Naive thymus-derived CD4-positive, alpha-beta T cell (primary cell): ENCODE measurements at places on chromosomes 11 and 22. TPM values are rescaled to one million over a fixed set of nuclear protein-coding genes. Genes with fewer than 3 reads are reported as not detected.

Gene IFITM10
- polyA plus RNA-seq = not detected

- no peak overlapping the region for H3K4me3 ChIP-seq
- no peaks in the 10 kb centered on the region for H3K4me1 ChIP-seq
- no peaks in the 10 kb centered on the region for H3K36me3 ChIP-seq
- no peak for DNase-seq
- H3K27ac ChIP-seq = no peak overlapping the region
Observed at GRCh38 chr11:121665206-121665838, 212.6 kb upstream of the SORL1-AS1 start.

DNA sequence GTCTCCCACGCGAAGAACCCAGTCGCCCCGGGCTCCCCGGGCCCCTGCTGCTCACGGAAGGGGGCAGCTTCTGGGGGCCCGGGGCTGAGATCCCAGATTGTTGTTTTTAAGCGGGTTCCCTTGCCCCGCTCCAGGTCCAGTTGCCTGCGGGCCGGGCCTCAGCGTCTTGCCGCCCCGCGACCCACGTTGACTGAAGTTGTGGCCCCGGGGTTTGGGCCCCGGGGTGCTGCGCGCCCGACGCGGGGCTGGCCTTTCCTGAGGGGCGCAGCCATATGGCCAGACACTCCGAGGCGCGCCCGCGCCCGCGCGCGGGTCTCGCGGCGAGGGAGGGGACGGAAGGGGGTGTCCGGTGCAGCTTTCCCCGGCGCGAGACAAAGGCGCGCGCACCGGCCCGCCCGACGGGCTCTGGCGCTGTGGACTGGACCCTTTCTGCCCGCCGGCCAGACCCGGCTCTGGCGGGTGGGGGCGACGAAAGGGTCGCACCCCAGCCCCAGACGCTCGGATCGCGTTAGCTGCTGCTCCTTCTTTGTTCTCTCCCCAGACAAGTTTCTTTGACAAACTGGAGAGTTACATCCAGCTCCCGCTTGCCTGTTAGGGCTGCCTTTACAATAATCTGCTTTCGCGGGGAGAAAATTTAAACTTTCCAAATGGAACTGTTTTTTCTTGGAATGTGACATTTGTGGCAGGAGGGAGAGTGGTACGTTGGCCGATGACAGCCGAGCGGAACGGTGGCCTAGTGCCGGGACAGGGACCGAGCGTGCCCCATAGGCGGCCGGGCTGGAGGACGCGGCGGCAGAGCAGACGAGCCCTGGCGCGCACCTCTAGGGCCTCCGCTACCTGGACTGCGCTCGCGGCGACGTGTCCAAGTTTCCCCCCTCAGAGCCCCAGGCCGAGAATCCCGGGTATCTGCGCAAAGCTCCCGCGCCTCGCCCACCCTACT lies 716 bp downstream of the AMOTL1 start:
- no peaks in the 10 kb centered on the region for H3K36me3 ChIP-seq
- H3K4me3 ChIP-seq = no peak overlapping the region
- H3K27ac ChIP-seq = no peak overlapping the region
- H3K4me1 ChIP-seq = no peaks in the 10 kb centered on the region
- H3K27me3 ChIP-seq = no peaks in the 10 kb centered on the region

Gene PLEKHA7
- polyA plus RNA-seq = 0.84 TPM

Gene WBP2NL
- polyA plus RNA-seq = not detected

DNA sequence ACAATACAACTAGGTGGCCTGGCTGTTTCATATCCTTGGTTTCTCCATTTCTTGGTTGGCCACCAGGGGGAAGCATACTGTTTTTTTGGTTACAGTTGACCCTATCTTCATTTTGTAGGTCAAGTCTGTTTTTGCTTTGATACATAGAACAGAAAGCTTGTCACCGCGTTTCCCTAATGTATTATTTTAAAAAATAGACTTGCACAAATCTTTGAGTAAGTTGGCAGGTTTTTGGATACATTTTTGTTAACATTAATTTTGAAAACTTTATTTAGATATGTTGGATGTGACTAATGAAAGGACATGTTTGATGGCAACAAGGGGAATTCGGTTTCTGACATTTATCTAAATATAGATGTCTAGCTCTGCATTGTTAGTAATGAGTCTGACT lies 3.0 kb downstream of the NCR3LG1 start:
- DNase-seq = peak; percentile 27
- H3K4me1 ChIP-seq = peaks cover 10% of the 10 kb centered on the region
- H3K36me3 ChIP-seq = no peaks in the 10 kb centered on the region
- H3K27ac ChIP-seq = no peak overlapping the region

- no peak overlapping the region for H3K4me3 ChIP-seq
- H3K36me3 ChIP-seq = no peaks in the 10 kb centered on the region
- H3K27ac ChIP-seq = no peak overlapping the region
- no peaks in the 10 kb centered on the region for H3K4me1 ChIP-seq
- no peaks in the 10 kb centered on the region for H3K27me3 ChIP-seq
Observed at GRCh38 chr11:127385071-127385470, 384.5 kb upstream of the KIRREL3 start.

GRCh38 chr22:25627271-25627852 lies 62.9 kb downstream of the GRK3 start:
- no peak overlapping the region for H3K27ac ChIP-seq
- no peaks in the 10 kb centered on the region for H3K4me1 ChIP-seq
- DNase-seq = no peak
- no peaks in the 10 kb centered on the region for H3K27me3 ChIP-seq
- H3K4me3 ChIP-seq = no peak overlapping the region

DNA sequence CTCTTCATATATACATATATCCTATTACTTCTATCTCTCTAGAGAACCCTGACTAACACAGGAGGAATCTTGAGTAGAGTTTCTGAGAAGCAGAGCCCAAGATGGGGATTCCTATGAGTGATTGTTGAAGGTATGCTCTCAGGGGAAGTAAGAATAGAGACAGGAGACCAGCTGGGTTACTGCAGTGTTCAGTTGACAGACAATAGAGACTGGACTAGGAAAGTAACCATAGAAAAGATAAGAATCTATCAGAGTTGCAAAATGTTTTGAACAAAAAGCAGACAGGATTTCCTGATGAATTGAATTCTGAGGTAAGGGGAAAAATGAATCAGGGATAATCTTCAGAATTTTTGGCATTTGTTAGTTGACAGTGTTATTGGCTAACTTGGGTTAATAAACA lies 54.4 kb downstream of the SLC17A6 start:
- H3K4me3 ChIP-seq = no peak overlapping the region
- DNase-seq = no peak
- H3K36me3 ChIP-seq = no peaks in the 10 kb centered on the region
- no peaks in the 10 kb centered on the region for H3K27me3 ChIP-seq

Gene OR51E2
- not detected for polyA plus RNA-seq

- H3K4me1 ChIP-seq = peaks cover 4% of the 10 kb centered on the region
- H3K27me3 ChIP-seq = no peaks in the 10 kb centered on the region
- no peaks in the 10 kb centered on the region for H3K36me3 ChIP-seq
Observed at GRCh38 chr11:8917157-8917825, 6.3 kb downstream of the AKIP1 start.

GRCh38 chr22:17097062-17097461 lies 12.3 kb downstream of the IL17RA start:
- H3K4me1 ChIP-seq = peaks cover 82% of the 10 kb centered on the region
- DNase-seq = no peak
- no peaks in the 10 kb centered on the region for H3K27me3 ChIP-seq
- H3K4me3 ChIP-seq = no peak overlapping the region
- peak overlapping the region; percentile 48 for H3K27ac ChIP-seq
- H3K36me3 ChIP-seq = peaks cover 25% of the 10 kb centered on the region

GRCh38 chr22:45923835-45924234 lies 53.1 kb downstream of the WNT7B start:
- DNase-seq = no peak
- H3K27ac ChIP-seq = no peak overlapping the region
- no peaks in the 10 kb centered on the region for H3K4me1 ChIP-seq
- H3K36me3 ChIP-seq = no peaks in the 10 kb centered on the region
- H3K4me3 ChIP-seq = no peak overlapping the region

GRCh38 chr11:102241026-102241425 lies 76.3 kb upstream of the BIRC3 start:
- DNase-seq = no peak
- no peak overlapping the region for H3K27ac ChIP-seq
- no peaks in the 10 kb centered on the region for H3K4me1 ChIP-seq
- no peak overlapping the region for H3K4me3 ChIP-seq
- no peaks in the 10 kb centered on the region for H3K27me3 ChIP-seq

DNA sequence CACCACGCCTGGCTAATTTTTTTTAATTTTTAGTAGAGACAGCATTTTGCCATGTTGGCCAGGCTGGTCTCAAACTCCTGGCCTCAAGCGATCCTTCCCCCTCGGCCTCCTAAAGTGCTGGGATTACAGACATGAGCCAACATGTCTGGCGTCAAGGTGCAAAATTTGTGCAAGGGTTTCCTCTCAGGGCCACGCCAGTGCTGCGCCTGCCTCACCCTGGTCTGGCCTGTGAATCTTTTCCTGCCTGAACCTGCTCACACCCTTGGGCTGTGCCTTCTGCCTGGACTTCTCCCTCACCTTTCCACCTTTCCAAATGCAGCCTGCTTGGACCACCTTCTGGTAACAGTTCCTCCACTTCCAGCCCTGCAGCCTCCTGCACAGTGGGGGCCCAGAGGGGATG lies 43.4 kb downstream of the MCM5 start:
- no peaks in the 10 kb centered on the region for H3K4me1 ChIP-seq
- no peaks in the 10 kb centered on the region for H3K36me3 ChIP-seq
- no peak overlapping the region for H3K4me3 ChIP-seq
- DNase-seq = no peak

Gene KCNA4
- polyA plus RNA-seq = not detected

Gene MN1
- not detected for polyA plus RNA-seq

DNA sequence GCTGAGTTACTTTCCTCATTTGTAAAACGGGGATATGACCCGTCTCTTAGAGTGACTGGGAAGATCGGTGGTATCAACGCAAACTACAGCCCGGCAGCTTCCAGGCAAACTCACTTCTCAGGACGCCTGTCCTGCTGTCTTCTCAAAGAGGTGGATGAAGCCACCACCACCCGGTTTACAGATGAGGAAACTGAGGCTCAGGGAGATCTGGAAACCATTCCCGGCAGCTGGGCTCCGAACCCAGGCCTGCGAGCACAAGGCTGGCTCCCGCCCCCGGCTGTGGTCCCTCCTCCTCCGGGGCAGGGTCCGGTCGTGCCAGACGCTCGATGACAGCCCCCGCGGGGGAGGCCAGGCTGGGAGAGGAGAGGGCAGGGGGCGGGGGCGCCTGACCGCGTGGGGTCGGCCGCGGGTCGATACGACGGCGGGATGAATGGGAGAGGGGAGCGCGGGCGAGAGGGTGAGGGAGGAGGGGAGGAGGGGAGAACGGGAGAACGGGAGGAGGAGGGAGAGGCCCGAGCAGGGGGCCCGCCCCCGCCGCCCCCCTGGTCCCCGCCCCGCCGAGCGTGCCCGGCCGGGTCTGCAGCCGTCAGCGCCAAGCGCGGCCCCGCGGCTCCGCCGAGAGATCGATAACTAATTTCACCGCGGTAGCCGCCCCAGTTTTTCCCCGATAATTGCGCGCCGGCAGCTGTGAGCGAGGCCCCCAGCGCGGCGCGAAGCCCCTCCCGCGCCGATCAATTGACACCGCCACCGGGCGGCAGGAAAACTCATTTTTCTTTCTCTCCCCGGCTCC lies 14.0 kb downstream of the IGLL1 start:
- no peaks in the 10 kb centered on the region for H3K36me3 ChIP-seq
- H3K27ac ChIP-seq = no peak overlapping the region
- H3K4me3 ChIP-seq = peak overlapping the region; percentile 50
- peak; percentile 22 for DNase-seq
- peaks cover 6% of the 10 kb centered on the region for H3K27me3 ChIP-seq

DNA sequence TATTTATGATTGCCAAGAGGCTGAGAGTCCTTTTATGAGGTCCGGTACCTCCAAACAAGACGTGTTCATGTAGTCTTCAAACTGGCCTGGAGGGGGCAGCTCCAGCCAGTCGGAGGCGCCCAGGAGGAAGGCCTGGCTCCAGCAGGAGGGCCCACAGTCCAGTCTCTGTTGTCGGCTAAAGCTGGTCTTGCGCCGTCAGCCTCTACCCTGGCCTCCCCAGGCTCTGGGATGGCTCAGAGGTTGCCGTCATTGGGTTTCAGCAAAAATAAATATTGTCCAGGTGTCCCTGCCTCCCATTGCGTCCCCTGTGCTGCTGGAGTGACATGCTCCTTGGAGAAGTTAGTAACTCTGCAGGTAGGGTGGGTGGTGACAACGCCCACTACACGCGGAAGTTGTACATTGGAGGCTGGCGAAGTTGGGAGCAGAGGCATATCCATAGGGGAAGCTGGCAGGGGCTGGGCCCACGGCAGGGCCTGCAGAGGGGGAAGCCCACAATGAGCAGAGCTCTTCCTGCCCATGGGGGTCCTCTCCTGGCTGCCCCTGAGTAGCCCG lies 1.0 kb upstream of the SLC25A1 start:
- H3K36me3 ChIP-seq = no peaks in the 10 kb centered on the region
- H3K4me3 ChIP-seq = peak overlapping the region; percentile 58
- H3K27me3 ChIP-seq = no peaks in the 10 kb centered on the region
- peak overlapping the region; percentile 63 for H3K27ac ChIP-seq
- peaks cover 9% of the 10 kb centered on the region for H3K4me1 ChIP-seq

GRCh38 chr11:121367001-121367843 lies 74.7 kb downstream of the SC5D start:
- peak overlapping the region; percentile 55 for H3K27ac ChIP-seq
- H3K4me3 ChIP-seq = peak overlapping the region; percentile 53
- H3K27me3 ChIP-seq = no peaks in the 10 kb centered on the region
- DNase-seq = no peak
- no peaks in the 10 kb centered on the region for H3K36me3 ChIP-seq
- H3K4me1 ChIP-seq = peaks cover 15% of the 10 kb centered on the region

Gene TUB
- polyA plus RNA-seq = not detected

DNA sequence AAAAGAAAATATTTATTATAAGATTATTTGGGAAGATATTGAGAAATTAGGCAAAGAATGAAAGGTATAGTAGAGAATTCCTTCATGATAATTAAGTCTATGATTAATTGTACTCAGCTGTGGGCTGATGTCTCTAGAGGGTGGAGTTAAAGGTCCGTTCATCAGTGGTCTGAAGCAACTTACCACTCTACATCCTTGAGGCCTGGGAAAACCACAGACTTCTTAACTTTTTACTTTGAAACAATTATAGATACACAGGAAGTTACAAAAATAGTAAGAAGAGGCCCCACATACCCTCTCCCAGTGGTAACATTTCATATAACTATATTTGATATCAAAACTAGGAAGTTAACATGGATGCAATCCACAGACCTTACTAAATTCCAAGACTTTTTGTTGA lies 167.0 kb upstream of the NECTIN1 start:
- no peaks in the 10 kb centered on the region for H3K27me3 ChIP-seq
- DNase-seq = no peak

GRCh38 chr11:121581607-121582006 lies 128.8 kb upstream of the SORL1-AS1 start:
- no peak for DNase-seq
- no peak overlapping the region for H3K4me3 ChIP-seq

DNA sequence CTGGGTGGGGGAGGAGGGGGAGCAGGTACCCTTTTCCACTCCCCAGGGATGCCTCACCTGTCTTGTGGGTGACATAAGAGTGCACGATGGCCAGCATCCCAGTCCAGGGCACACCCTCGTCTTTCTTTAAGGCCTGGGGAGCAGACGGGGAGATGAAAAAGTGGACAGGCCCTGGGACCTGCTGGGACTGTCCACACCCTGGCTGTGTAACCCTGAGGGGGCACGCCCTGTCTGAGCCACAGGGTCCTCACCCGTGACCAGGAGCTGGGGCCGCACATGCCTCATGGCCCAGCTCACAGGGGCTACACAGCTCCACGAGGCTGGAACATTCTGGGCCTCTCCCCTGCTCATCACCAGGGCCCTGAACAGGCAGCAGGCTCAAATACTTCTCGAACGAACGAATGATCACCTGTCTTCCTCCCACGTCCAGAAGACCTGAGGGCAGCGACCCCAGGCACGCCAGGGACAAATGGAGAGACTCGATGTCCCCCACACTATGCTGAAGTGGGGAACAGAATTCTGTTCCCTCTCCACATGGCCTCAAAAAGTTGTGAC lies 123.9 kb downstream of the PHF21B start:
- H3K36me3 ChIP-seq = no peaks in the 10 kb centered on the region
- no peak for DNase-seq
- H3K27me3 ChIP-seq = no peaks in the 10 kb centered on the region
